Amniotic stem cell (primary cell): ENCODE measurements at places on chromosomes 2 and 18.

- no peak for DNase-seq
Observed at GRCh38 chr18:9619545-9619944, 5.2 kb upstream of the PPP4R1 start.

DNA sequence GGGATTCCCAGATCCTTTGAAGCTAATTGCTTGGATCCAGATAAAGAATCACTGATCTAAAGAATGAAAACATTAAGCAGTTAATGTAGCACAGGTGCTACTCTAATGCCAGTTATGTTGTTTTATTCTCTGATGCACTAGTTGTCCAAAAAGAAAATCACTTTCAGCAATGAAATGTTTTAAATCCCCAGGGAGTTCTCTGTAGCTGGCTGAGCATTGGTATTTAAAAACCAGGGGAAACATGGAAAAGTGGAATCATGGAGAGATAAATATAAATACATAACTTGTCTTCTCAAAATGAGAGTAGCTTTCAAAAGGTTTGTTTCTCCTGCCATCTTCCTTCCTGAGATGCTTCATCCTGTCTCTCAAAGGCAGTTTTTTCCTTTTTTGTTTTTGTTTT, 37.7 kb downstream of the CD302 start:
- no peak for DNase-seq

- DNase-seq: no peak
Observed at GRCh38 chr2:218434456-218434855, 15.5 kb downstream of the VIL1 start.

- DNase-seq: no peak
Observed at GRCh38 chr2:78538322-78538721, 487.2 kb upstream of the REG3G start.
